GM23338 (cell line): ENCODE measurements at places on chromosomes 1 and 21. TPM values are rescaled to one million over a fixed set of nuclear protein-coding genes. Genes with fewer than 3 reads are reported as not detected.

The ANKRD35 gene
- total RNA-seq: 3.6 and 4.3 TPM in 2 replicates

- no peaks in the 10 kb centered on the region for H3K4me1 ChIP-seq
- H3K4me3 ChIP-seq: no peak overlapping the region
- no peaks in the 10 kb centered on the region for H3K36me3 ChIP-seq
These were observed 134.4 kb downstream of the TGFB2 start for GRCh38 chr1:218479436-218480115.

- DNase-seq: no peak
- H3K27ac ChIP-seq: no peak overlapping the region
- H3K4me1 ChIP-seq: peaks cover 38% of the 10 kb centered on the region
- peak overlapping the region; percentile 67 for H3K4me3 ChIP-seq
- no peaks in the 10 kb centered on the region for H3K36me3 ChIP-seq
- no peaks in the 10 kb centered on the region for H3K27me3 ChIP-seq
These were observed 4.4 kb downstream of the MIER1 start for GRCh38 chr1:66929146-66929688.

DNA sequence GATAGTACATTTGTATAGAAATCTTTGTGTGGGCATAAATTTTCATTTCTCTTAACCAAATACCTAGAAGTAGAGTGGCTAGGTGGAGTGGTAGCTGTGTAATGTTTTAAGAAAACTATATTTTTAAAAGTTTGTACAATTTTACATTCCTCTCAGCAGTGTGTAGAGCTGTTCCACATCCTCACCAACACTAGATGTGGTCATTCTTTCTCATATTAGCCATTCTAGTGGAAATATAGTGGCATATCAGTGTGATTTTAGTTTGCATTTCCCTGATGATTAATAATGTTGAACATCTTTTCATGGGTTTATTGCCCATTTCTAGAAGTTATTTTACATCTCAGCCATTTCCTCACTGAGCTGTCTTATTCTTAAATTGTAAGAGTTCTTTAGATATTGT is 65.5 kb downstream of the ITSN1 start:
- H3K36me3 ChIP-seq: no peaks in the 10 kb centered on the region
- H3K27ac ChIP-seq: no peak overlapping the region
- no peak overlapping the region for H3K4me3 ChIP-seq
- H3K27me3 ChIP-seq: no peaks in the 10 kb centered on the region

GRCh38 chr1:98929437-98929836 is 75.2 kb downstream of the PLPPR5 start:
- H3K4me1 ChIP-seq: no peaks in the 10 kb centered on the region; the same call in 1 of the 2 replicates
- H3K36me3 ChIP-seq: no peaks in the 10 kb centered on the region
- no peak overlapping the region for H3K27ac ChIP-seq
- H3K27me3 ChIP-seq: no peaks in the 10 kb centered on the region
- no peak for DNase-seq
- no peak overlapping the region for H3K4me3 ChIP-seq

- no peaks in the 10 kb centered on the region for H3K36me3 ChIP-seq
- DNase-seq: no peak
- H3K27me3 ChIP-seq: no peaks in the 10 kb centered on the region
- no peak overlapping the region for H3K27ac ChIP-seq
- peaks cover 12% of the 10 kb centered on the region for H3K4me1 ChIP-seq
These were observed 202.1 kb upstream of the ADGRL2 start for GRCh38 chr1:81598623-81599022.

DNA sequence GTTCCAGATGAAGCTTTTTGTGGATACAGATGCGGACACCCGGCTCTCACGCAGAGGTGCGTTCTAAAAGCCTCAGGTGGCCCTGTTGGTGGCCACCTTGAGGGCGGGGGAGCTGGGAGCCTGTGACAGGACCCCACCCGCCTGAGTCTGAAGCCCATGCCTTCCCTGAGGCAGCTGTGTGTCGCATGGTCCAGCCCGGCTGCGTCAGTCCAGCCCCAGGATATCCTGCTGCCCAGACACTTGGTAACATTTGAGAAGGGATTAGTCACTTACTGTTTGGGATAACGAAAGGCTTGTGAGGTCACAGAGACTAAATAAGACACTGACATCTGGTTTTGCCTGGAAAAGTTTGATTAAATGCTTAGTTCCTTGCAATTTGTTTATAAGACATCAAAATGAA is 68.9 kb downstream of the UCK2 start:
- H3K27me3 ChIP-seq: no peaks in the 10 kb centered on the region
- H3K27ac ChIP-seq: 0 out of 2 replicates have a peak overlapping the region, but pooled peaks have one; percentile 45
- no peak overlapping the region for H3K4me3 ChIP-seq
- H3K4me1 ChIP-seq: no peaks in the 10 kb centered on the region

GRCh38 chr21:33421713-33422393 is 18.6 kb downstream of the IFNGR2 start:
- no peak overlapping the region for H3K4me3 ChIP-seq
- no peaks in the 10 kb centered on the region for H3K4me1 ChIP-seq
- H3K36me3 ChIP-seq: peaks cover 9% of the 10 kb centered on the region
- H3K27ac ChIP-seq: no peak overlapping the region

- H3K27ac ChIP-seq: no peak overlapping the region
- no peaks in the 10 kb centered on the region for H3K27me3 ChIP-seq
- H3K4me1 ChIP-seq: no peaks in the 10 kb centered on the region
- no peak for DNase-seq
These were observed 106.4 kb upstream of the BCL9 start for GRCh38 chr1:147434921-147435320.

DNA sequence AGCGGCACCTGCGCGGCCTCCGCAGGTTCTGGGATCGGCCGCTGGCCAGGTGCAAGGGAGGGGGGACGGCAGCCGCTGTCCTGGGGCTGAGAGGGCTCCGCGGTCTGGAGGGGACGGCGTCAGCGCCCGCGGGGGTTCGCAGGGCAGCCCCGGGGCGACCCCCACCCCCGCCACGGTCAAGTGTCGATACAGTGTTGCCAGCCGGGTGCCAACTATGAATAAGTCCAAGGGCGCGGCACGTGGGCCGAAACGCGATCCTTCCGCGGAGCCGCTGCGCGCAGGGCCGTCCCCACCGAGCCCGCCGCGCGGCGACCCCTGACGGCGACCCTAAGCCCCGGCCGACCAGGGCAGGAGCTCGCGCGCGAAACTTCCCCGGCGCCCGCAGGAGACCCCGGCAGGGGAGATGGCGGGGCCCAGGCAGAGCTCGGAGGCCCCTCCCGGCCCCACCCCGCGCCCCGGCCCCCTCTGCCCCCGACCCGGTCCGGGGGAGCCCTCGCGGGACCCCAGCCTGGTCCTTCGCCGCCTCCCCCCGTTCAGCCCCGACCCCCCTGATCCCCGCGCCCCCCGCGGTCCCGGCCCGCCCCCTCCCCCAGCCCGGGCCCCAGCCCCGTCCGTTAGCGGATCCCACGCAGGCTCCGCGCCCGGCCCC is 586 bp upstream of the AGPAT3 start:
- H3K4me1 ChIP-seq: peaks cover 11% of the 10 kb centered on the region
- H3K27me3 ChIP-seq: peaks cover 30% of the 10 kb centered on the region
- DNase-seq: peak; percentile 84
- no peaks in the 10 kb centered on the region for H3K36me3 ChIP-seq
- no peak overlapping the region for H3K27ac ChIP-seq
- H3K4me3 ChIP-seq: peak overlapping the region; percentile 63

The EXOSC10 gene
- total RNA-seq: 59.5 and 72.9 TPM in 2 replicates

DNA sequence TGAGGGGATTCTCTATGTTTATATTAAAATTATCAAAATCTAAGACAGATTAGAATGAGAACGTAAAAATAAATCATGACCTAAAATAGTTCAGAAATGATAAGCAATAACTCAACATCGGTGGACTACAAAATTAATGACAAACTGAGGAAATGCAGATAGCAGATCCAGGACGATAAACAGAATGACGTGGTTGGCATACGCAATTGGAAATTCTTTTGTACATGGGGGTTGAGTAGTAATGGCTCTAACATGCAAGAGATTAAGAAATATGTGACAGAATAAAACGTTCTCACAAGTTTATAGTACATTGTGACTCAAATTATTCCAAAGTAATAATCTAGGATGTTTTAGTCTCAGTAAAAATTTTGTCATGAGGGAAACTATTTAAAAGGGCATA is 575.2 kb upstream of the BRINP3 start:
- no peak overlapping the region for H3K4me3 ChIP-seq
- H3K27me3 ChIP-seq: no peaks in the 10 kb centered on the region
- H3K4me1 ChIP-seq: no peaks in the 10 kb centered on the region
- no peak overlapping the region for H3K27ac ChIP-seq
